ENCODE measurements at places on chromosomes 1 and 21.

DNA sequence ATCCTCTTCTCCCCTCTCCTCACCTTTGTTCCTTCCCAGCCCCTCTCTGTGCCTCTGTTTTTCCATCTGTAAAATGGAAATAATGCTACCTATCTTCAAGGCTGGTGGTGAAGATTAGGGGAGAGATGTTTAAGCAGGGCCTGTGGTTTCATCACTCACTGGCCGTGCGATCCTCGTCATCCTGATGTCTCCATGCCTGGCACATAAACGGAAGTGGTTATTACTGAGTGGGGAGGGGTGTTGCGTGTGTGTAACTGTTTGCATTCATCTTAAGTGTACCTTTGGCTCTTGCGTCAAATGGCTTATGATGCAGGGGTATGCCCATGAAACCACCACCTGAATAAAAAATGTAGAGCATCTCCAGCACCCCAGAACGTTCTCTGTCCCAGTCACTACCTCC, 17.2 kb upstream of the C1QA start:
- DNase-seq: no peak

DNA sequence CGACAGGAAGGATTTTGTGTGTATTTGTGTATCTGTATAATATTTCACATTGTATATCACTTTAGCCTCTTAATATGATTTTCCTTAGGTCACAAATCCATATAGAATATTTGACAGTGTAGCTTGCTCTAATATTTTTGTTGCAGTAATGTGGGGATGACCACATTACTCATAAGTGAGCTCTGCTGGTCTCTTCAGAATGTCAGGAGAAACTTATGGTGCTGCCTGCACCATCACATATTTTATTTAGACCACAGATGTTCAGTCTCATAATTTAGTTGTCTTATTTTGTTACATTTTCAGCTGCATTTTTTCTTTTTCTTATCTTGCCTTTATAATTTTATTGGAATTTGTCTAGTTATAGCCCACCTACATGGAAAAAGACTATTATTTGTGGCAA, 205.3 kb downstream of the PBX1 start:
- no peak for DNase-seq

DNA sequence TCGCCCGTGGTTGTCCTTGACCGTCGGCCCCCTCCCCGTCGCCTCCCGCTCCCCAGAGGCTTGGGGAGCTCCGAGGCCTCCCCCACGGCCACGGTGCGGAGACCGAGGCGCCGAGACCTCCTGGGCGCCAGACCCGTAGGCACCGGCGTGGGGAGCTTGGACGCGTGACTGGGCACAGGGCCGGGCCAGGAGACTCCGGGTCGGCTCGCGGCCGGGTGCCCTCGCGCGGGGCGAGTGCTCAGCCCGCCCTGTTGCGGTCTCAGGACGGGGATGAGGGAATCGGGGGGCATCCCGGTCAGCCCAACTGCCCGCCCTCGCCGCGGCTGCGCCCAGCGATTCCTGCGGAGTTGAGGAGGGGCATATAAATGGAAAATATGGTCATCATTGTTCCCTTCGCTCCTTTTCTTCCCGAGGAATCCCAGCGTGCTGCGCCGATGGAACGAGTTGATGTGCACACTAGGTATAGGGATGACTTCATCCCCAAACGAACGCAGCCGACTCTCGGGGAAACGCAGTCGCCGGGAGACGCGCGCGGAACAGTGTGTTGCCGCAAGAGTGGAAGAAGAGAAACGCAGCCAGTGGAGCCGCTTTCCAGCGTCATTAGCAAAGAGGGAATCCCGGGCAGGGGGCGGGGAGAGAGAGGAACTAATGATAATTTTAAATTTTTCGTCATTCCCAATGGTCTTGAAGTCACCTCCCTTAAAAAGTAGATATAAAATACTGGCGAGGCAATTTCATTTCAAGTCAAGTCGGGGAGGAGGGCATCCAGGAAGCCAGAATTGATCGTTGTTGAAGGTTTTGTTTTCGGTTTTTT, 747 bp upstream of the ENAH start:
- peak; percentile 87 for DNase-seq

- no peak for DNase-seq
Measured at GRCh38 chr1:81381881-81382280, 418.9 kb upstream of the ADGRL2 start.

DNA sequence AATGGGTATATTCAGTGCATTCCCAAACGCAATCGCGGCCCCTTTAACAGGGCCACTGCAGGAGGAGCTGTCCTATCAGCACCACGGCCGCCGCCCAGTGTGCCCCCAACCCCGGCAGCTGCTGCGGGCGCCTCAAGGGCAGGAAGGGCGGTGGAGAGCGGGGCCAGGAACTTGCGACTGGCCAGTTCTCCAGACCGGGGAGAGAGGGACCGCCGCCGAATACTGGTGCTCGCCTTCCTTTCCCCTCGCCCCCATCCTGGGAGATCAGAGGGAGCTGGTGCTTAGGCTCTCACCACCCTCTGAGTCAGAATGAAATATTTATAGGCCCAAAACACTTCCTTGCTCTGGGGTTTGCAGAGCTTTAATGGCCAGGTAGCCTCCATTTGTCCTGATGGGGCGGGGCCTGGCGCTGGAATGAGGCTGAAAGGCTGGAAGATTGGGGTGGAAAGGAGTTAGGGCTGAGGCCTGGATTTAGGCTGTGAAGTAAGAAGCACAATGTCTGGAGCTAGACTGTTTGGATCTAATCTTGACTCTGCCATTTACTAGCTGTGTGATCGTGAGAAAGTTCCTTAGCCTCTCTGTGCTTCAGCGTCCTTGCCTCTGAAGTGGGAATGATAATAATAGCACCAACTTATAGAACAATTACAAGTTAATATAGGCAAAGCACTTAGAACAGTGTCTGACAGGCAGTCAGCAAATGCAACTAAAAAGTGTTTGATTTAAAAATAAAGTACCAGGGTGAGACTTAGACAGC, 75.5 kb downstream of the NAV1 start:
- peak; percentile 69 for DNase-seq

DNA sequence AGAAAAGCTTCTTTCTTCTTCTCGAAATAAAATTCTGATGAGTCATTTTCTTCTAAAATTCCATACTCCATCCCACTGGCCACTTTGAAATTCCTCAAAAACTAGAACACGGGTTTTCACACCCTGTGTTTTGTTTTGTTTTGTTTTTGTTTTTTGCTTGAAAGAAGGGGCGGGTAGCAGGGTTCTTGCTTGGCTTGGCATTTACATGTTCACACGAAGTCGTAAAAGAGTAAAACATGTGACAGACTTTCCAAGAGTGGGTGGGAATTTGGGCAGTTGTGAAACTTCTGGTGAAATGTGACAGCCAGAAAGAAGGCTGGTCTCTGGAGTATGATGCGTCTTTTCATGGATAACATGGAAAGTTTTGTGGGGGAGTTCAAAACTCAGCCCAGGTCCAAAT, 47.1 kb upstream of the FMN2 start:
- DNase-seq: no peak

DNA sequence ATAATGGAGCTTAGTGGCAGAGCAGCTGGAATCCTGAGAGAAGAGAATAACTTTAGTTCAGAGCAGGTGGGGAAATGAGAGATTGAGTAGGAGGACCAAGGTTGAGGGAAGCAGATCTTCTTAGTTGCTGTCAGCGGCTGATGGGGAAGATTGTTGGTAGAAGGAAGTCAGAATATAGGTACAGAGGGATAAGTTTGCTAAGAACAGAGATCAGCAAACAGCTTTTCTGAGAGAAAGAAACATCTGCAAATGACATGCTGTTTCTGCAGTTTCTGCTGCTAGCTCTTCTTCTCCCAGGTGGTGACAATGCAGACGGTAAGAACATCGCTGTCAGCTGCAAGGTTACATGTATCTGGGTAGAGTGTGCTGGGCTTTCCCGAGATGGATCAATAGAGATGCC, at the start of gene CD1C:
Gene CD1C, plus strand, starts transcription at position 113 of the 400 bp plus-strand sequence. Its CDS starts 142 bp downstream, at position 255.
- DNase-seq: no peak

GRCh38 chr1:150210706-150211105, 25.2 kb downstream of the ANP32E start:
- DNase-seq: no peak

DNA sequence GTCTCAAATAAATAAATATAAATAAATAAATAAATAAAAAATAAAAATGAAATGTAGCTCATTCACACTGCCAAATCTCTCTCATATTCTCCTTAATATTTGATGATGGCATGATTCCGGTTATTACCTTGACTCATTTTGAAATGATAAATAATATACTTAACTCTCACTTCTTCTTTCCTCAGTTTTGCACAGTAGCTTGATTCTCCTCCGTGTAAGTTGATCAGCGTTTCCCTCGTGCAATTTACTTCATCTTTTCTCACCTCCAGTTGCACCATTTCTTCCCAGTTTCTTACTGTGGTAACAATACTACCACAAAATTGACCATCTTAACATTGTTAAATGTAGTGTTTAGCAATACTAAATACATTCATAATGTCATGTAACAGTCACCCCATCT, 111.6 kb downstream of the RIPK4 start:
- no peak for DNase-seq
